ENCODE measurements at places on chromosomes 13 and 19. TPM values are rescaled to one million over a fixed set of nuclear protein-coding genes. Genes with fewer than 3 reads are reported as not detected.

CRLF1 gene
- 0.20 TPM for total RNA-seq

SLC8A2 gene
- total RNA-seq = 0.10 TPM

GRCh38 chr13:53004573-53004972, 24.0 kb upstream of the OLFM4 start:
- no peak for DNase-seq

DNA sequence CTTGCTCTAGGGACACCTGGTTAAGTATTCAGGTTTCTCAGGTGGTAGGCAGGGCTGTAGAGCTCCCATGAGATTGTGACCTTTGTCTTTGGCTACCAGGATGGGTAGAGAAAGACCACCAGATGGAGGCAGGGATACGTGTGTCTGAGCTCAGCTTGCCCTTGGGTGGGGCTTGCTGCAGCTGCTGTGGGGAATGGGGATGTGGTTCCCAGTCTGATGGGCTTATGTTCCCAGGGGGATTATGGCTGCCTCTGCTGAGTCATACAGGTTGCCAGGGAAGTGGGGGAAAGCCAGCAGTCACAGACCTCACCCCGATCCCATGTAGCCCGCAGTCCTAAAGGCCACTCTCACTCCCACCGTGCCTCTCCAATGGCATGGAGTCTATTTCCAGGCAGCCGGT, 659.9 kb upstream of the KLF12 start:
- DNase-seq = no peak

GRIK5 gene
- 0.25 TPM for total RNA-seq

GRCh38 chr13:100039740-100040139, 49.2 kb upstream of the PCCA start:
- DNase-seq = no peak

GRCh38 chr13:38685431-38685830, 1.4 kb upstream of the FREM2 start:
- DNase-seq = no peak

DNA sequence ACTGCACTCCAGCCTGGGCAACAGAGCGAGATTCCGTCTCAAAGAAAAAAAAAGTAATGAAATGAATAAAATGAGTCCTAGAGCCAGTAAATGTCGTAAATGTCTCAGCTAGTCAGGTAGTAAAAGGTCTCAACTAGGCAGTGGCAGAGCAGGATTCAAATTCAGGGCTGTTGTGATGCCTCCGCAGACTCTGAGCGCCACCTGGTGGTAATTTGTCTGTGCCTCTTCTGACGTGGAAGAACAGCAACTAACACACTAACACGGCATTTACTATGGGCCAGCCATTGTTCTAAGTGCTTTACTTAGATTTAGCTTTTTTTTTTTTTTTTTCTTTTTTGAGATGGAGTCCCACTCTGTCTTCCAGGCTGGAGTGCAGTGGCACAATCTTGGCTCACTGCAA, 30.2 kb downstream of the CYP2F1 start:
- DNase-seq = peak; percentile 86

- DNase-seq = no peak
Measured at GRCh38 chr19:49061445-49061844, 3.2 kb downstream of the NTF4 start.

DNA sequence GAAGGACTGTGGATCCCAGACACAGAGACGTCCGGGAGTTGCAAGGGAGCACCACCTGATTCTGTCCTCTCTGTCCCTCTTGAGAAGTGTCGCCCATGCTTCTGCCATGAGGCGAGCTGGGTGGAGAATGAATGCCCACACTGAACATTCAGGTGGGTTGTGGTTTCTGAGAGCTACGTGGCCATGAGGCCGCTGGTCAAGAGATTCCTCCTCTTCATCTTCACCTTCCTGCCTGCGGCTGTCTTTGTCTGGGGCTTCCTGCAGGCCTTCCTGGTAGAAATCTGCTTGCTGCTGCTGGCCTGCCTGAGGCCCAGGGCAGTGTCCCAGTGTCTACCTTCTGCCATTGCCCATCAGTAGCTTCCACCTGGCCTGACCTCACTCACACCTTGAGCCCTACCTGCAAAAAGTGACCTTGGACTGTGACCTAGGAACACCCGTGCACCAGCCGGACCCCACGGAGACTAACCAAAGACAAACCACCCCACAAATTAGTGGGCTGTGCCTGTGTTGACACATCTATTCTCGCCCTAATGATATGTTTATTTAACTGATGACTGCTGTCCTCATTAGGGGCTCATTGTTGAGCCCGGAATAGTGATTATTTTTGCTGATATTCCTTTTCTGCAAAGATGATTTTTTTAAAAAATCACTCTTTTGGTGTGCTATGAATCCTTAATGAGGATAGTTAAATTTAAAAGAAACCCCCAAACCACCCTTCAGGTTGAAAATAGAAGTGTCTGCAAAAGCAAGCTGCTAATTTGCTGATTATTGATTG, 38.7 kb upstream of the ZNF536 start:
- DNase-seq = no peak

SIGLEC8 gene
- 1.1 TPM for total RNA-seq

STOML3 gene
- not detected for total RNA-seq

DNA sequence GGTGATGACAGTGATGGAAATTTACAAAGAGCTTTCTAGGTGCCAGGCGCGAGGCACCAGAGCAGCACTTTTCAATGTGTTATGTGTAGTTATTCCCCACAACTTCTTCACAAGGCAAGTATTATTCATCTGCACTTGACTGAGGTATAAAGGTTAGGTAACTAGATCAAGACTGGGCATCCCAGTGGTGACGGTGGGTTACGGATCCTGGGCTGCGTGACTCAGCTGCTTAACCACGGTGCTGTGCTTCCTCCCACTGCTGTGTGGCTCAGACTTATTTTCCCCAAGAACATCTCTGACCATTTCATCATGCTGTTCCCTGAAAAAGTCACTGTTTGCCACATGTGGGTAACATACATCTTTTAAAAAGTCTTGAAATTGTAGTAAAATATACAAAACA, 19.3 kb downstream of the EDDM13 start:
- no peak for DNase-seq

DNA sequence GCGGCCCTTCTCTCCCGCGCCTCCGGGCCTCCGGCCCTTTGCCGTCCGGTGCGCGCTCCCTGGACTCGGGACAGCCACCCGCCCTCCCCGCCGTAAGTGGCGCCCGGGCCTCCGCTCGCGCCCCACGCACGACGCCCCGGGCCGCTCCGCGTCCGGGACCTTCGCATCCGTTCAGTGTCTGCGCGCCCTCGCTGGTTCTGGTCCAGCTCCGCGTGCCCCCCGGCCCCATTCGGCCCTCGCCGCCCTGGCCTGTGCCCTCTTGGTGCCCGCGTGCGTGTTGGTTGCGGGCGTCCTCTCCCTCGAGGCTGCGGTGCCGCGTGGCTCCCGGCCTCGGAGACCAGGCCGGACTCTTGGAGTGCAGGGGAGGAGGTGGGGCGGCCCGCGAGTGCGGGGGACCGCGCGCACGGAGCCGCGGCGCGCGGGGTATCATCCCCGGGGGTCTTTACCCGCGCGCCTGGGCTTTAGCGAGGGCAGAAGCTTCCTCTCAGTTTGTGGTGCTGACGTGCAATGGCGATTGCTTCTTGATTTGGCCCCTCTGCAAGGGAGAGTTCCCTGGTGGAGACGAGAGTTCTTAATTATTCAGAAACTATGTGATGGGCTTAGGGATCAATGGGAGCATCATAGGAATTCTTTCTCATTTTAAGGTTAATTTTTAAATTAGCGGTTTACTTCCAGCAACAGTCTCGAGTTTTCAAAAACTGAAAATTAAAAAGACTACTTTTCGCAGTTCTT, 757 bp downstream of the WASF3 start:
- DNase-seq = peak; percentile 49

EML2 gene
- total RNA-seq = 17.9 TPM

AMH gene
- 0.93 TPM for total RNA-seq

GRCh38 chr13:45849408-45849807, 2.1 kb downstream of the SIAH3 start:
- no peak for DNase-seq

DNA sequence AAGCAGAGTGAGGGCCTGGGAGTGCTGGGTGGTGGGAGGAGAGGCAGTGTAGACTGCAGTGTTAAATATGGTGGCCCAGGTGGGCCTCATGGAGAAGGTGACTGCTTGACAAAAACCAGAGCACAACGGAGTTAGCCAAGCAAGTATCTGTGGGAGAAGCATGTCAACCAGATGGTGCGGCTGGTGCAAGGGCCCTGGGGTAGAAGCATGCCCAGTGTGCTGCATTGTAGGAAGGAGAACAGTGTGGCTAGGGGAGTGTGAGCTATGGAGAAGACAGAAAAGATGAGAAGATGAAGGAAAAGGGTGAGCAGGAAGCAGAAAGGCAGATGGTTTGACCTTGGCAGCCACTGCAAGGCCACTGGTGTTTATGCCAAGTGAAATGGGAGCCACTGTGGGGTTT, 2.2 kb upstream of the VSTM2B start:
- DNase-seq = no peak

- no peak for DNase-seq
Measured at GRCh38 chr19:39200066-39200802, 3.5 kb downstream of the NCCRP1 start.

GRCh38 chr19:10744253-10744798, 26.4 kb downstream of the DNM2 start:
- no peak for DNase-seq

DOCK9 gene
- total RNA-seq = 18.1 TPM

DNA sequence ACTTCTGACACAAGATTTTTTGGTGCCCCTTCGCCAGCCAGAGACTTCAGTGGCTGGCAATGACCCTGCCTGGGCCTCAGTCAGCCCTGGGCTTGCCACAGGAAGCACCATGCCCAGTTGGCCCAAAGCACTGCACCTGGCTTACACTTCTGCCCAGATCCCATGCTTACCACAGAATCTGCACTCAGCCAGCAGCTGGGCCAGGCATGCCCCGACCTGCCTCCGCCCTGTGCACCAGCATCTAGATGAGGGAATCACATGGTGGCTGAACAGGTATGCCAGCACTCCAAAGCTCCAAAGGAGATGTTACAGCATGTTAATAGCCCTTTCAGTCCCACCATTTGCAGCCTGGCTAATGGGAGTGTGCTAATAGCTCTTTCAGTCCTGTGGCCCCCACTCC, 690.9 kb downstream of the SLITRK6 start:
- DNase-seq = no peak

- no peak for DNase-seq
Measured at GRCh38 chr19:47613165-47614020, 4.5 kb downstream of the BICRA start.

- no peak for DNase-seq
Measured at GRCh38 chr19:51065221-51065960, 499 bp upstream of the KLK13 start.

DNA sequence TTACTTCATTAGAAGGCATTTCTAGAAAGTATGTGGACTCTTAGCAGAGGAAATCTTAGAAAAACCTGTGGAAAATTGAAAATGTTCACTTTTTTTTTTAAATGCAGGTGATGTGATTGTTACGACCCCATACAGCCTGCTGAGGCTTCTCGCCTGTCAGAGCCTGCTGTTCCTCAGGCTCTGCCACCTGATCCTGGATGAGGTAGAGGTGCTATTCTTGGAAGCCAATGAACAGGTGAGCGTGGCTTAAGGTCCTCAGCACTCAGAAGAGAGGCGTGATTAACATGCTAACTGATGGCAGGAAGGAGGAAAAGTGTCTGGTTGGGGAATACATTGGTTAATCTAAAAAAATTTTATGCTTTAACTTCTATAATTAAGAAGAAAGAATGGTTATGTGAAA, 71.4 kb downstream of the SLC7A9 start:
- DNase-seq = no peak

SLC1A5 gene
- 3.8 TPM for total RNA-seq

DNA sequence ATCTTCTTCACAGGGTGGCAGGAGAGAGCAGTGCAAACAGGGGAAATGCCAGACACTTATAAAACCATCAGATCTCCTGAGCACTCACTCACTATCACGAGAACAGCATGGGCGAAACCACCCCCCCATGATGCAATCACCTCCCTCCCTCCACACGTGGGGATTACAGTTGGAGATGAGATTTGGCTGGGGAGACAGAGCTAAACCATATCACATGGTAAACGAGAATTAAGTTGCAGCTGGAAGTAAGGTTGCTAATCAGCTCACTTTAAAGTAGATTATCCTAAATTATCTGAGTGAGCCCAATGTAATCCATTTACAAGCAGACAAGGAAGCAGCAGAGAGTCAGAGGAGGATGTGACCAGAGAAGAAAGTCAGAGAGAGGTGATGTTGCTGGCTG, 102.2 kb upstream of the IPO5 start:
- DNase-seq = no peak

GRCh38 chr13:53783471-53783870, 754.9 kb downstream of the OLFM4 start:
- DNase-seq = no peak

DNA sequence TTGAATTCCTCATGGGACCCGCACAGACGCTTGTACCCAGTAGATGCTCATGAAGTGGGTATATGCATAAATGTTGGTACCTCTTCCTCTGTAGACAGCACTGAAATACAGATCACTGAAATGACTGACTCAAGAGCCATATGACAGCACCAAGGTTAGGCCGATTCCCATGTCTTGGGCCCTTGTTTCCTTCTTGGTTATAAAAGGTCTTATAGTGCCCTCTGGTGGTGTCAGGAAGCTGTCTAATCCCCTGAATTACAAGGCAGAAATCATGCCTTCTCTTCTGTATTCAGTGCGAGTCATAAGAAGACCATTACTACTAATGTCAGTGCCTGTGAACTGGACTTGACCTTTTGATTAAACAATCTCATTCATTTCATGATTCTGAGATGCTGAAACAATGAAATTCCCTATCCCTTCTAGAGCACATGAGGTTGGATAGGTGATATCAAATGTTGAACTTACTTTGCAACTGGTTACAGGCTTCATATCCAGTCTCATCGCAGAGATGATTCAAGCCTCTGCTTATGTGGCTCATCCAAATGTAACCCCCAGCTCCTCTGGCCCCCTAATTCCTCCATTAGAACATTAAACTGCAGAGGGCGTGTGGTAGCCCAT, 59.7 kb downstream of the SPATA13 start:
- no peak for DNase-seq

GRCh38 chr19:30649934-30650614, 277.9 kb downstream of the ZNF536 start:
- DNase-seq = no peak

- no peak for DNase-seq
Measured at GRCh38 chr13:35388441-35389355, 87.8 kb downstream of the MAB21L1 start.

GRCh38 chr13:39952249-39953233, 297.1 kb downstream of the COG6 start:
- DNase-seq = no peak

DNA sequence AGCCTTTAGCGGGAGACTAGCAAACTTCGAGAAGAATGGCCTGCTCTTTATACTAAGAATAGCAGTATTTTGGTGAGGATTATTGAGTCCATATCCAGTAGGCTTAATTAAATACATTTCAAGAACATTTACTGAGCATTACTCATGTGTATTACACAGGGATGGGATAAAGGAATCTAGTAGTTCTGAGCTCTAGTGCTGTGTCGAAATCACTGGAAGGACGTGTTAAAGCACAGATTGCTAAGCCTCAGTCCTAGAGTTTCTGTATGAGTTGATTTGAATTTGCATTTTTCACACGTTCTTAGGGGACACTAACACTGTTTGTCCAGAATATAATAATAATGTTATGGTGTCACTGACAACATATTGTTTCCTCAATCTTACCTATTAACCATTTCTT, 9.0 kb downstream of the ZNF302 start:
- DNase-seq = no peak
